ENCODE measurements at places on chromosomes 5 and 9.

GRCh38 chr9:128753627-128754026 is 18.1 kb downstream of the ZER1 start:
- no peak for DNase-seq

- DNase-seq, result no peak
These were observed 229.8 kb upstream of the IL12B start for GRCh38 chr5:159560088-159560487.

GRCh38 chr5:76736679-76737556 is 21.0 kb downstream of the F2R start:
- no peak for DNase-seq

GRCh38 chr5:169893010-169893409 is 87.3 kb downstream of the INSYN2B start:
- no peak for DNase-seq

DNA sequence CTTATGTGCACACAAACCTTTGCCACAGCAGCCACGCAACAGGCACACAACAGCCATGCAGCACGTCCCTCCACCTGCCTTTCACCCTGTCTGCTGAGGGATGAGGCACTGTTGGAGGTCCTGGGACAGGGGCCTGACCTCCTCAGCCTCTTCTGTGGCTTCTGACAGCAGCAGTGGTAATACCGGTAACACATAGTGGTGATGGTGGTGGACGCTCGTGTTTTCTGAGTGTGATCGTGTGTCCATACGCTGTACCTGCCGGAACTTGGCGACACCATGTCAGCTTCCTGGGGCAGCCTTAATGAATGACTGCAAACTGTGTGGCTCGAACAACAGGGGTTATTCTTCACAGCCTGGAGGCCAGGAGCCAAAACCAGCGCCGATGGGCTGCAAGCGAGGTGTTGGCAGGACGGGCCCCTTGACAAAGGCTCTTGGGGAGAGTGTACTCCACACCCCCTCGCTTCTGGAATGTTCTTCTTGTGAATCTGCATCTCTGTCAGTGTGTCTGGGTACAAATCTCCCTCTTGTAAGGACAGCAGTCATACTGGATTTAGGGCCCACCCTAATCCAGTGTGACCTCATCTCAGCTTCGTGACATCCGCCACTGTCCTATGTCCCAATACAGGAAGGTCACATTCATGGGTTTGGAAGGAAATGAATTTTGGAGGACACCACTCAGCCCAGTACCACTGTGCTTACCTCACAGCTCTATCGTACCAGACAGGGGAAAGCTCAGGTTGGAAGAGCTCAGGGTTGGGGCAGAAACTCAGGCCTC is 55.3 kb upstream of the EXOC3 start:
- DNase-seq, result no peak

DNA sequence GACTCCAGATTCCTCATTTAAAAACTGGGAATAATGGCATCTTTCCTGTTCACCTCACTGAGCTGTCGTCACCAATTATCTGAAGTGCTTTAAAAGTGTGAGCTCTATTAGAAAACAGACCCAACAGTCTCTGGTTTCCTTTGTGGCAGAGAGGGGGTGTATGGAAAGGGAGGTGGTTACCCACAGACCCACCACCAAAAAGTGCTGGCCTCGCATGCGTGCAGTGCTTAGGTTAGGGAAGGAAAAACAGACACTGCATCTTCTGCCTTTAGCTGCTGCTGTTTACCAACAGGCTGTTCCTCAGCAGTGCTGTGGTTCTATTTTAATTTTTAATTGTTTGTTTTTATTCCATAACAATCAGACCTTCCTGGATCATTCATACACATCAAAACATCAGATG is 249.6 kb downstream of the PIK3R1 start:
- DNase-seq, result peak; percentile 48

DNA sequence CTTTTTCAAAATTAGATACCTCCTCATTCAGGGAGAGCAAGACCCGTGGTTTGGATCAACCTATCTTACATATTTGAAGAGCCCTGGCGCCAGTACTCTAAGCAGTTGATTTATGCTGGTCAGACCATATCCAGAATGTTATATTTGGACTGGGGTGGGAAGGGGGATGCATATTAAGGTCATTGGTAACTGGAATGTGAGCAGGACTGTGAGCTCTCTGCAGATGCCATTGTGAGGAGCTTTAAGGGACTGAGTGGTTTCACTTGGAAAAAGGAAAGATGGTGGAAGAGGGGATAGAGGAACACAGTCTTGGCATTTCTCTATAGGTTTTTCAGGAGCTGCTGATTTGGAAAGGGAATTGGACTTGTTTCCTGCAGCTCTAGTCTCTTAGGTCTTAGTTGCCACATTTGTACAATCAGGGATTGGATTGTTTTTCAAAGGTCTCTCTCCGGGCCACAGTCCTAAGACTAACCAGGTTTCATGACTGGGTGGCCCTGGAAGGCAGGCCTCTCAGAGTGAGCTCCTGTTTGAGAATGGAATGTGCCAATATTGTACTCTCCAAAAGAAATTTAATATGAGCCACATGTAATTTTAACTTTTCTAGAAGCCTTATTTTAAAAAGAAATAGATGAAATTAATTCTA is 25.8 kb upstream of the F2R start:
- no peak for DNase-seq

- DNase-seq, result no peak
These were observed 604.8 kb downstream of the BNC2 start for GRCh38 chr9:16265688-16266087.

- no peak for DNase-seq
These were observed 371.9 kb downstream of the CETN3 start for GRCh38 chr5:90037646-90038045.

GRCh38 chr9:137492464-137493363 is 33.6 kb upstream of the NSMF start:
- peak; percentile 34 for DNase-seq

DNA sequence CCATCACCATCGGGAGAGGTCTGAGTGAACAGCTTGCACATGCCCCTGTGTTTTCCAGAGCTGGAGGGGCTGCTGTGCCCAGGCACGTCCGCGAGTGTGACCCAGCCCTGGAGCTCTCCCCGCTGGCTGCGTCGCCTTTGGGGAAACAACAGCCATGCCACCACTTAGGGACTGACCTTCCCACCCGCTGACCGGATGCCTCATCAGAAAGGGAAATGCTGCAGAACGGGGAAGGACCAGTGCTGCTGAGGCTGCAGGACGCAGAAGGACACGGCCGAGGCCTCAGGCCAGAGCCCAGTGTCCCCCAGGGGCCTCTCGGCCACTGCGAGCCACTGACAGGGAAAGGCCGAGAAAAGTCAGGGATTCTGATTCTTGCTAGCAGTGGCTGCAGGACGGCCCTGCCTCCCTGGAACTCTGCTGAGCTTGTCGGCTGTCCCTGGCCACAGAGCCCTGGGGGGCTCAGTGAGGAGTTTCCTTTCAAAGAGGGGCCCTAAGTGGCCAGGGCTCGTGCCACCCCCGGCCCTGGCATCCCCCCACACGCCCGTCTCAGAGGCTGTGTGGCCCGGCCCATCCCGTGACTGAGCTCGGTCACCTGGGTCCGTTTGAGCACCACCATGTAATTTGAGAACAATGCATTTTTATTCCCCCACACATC is 130.8 kb downstream of the ZNF354C start:
- no peak for DNase-seq

Data from stimulated activated CD4-positive, alpha-beta T cell treated with anti-CD3 and anti-CD28 coated beads, Interleukin-15, amount 100 ng/mL, for 24 hours (primary cell).